ENCODE measurements at places on chromosomes 6 and 20.

- no peak overlapping the region for H3K4me3 ChIP-seq
- H3K4me1 ChIP-seq = no peaks in the 10 kb centered on the region
- H3K27ac ChIP-seq = no peak overlapping the region
- DNase-seq = no peak
Observed at GRCh38 chr6:38306931-38307330, 332.8 kb downstream of the BTBD9 start.

DNA sequence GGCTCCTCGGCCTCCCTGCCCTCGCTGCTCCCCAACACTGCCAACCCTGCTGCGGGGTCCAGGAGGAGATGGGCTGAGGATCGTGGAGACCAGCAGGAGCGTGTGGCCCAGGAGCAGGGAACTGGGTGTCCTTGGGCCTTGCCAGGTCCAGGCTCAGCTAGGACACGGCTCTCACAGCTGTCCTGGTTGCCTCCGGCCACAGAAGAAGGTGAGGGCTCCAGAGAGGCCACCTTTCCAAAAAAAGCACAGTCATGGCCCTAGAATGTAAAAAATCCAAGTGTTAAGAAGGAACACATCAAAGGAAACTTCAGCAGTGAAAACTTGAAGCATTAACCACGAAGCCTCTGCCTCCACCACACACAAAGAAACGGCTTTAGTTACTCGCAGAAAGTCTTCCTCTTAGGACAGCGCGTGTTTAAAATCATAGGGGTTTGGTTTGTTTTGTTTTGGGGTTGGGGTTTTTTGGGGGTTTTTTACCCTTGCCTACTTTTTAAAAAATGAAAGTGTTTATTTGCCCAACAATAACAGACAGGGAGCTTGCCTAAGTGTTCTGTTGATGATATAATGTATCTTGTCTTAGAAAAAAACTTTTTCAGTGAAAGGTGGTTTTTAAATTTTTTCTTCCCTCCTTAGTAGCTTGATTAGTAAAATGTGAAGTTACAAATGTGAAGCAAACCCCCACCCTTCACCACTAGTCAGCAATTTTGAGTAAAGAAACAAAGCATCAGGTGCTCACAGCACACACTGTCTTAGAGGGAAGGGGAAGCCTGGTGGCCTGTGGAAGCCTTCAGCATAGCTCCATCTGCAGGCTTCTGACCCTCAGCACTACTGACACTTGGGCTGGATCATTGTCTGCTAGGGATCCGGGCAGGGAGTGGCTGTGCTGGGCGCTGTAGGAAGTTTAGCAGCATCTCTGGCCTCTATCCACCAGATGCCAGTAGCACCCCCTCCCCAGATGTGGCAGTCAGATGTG, 60.0 kb downstream of the PTPN1 start:
- H3K27me3 ChIP-seq = no peaks in the 10 kb centered on the region
- DNase-seq = no peak
- H3K36me3 ChIP-seq = no peaks in the 10 kb centered on the region
- no peaks in the 10 kb centered on the region for H3K4me1 ChIP-seq
- no peak overlapping the region for H3K4me3 ChIP-seq

DNA sequence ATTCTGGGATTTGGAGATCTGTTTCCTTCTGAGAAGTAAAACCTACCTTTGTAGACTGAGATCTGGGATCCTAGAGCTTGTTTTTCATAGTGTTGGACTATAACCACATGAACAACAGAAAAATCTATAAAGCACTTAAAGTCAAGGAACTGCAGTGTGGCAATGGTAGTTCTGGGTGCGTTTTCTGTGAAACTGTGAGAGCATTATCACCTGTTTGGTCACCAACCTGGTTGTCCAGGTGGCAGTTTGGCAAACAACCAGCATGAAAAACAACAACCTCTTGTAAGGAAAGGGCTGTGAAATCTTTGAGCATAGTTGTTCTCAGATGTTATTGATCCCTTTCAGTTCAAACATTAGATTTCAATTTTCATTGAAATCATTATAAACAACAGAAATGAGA, 215.8 kb upstream of the CITED2 start:
- H3K4me3 ChIP-seq = peak overlapping the region; percentile 6
- DNase-seq = peak; percentile 91
- H3K27me3 ChIP-seq = no peaks in the 10 kb centered on the region
- no peaks in the 10 kb centered on the region for H3K36me3 ChIP-seq

GRCh38 chr6:13009031-13009430, 292.5 kb downstream of the PHACTR1 start:
- DNase-seq = no peak
- no peak overlapping the region for H3K27ac ChIP-seq
- H3K27me3 ChIP-seq = peaks cover 3% of the 10 kb centered on the region
- H3K4me3 ChIP-seq = no peak overlapping the region

DNA sequence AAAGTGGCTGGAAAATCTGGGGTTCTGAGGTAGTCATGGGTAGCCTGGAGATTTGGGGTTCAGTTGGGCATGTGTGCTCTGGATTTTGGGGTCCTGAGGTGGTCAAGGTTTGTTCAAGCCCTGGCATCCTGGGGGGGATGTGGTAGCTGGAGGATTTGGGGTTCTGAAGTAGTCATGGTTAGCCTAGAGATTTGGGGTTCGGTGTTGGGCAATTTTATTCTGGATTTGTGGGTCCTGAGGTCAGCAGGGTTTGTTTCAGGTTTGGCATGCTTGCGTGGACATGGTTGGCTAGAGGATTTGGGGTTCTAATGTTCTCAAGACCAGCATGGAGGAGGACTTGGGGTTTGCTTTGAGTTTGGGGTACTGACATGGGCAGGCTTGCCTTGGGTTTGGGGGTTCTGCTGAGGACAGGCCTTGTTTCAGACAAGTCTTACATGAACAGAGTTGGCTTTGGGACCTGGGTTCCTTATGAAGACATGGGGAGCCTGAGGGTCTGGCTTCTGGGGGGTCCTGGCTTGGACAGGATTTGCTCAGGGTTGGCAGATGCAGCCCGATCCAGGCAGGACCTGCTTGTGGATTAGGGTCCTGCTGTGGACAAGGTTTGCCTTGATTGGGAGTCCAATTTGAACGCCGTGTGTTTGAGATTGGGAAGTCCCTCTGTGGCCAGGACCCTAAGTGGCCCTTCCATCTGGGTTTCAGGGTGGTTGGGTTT, 906 bp downstream of the ANKRD60 start:
- peaks cover 27% of the 10 kb centered on the region for H3K27me3 ChIP-seq
- H3K27ac ChIP-seq = no peak overlapping the region
- no peaks in the 10 kb centered on the region for H3K36me3 ChIP-seq
- DNase-seq = no peak
- no peak overlapping the region for H3K4me3 ChIP-seq

GRCh38 chr6:21648475-21649050, 55.0 kb downstream of the SOX4 start:
- no peaks in the 10 kb centered on the region for H3K27me3 ChIP-seq
- H3K36me3 ChIP-seq = no peaks in the 10 kb centered on the region
- no peak for DNase-seq
- H3K27ac ChIP-seq = no peak overlapping the region

DNA sequence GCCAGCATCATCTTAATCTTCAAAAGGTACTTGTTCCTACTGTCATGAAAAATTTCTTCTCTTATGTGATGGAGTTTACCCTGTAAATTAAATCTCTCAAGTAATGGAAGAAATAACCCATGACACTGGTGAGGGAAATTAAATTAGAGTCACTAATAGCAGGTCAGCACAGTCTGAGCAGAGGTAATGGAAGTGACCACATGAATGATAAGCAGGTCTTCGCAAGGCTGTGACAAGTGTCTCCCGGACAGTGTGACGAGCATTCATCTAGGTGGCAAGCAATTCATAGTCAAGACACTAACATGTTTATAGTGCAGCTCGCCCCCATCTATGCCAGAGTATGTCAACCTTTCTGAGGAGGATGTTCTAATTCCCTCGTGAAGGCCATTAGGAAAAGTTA, 249.2 kb downstream of the FRK start:
- H3K27ac ChIP-seq = no peak overlapping the region
- no peaks in the 10 kb centered on the region for H3K4me1 ChIP-seq
- no peaks in the 10 kb centered on the region for H3K27me3 ChIP-seq
- no peaks in the 10 kb centered on the region for H3K36me3 ChIP-seq

GRCh38 chr6:28896505-28897368, 27.0 kb downstream of the TRIM27 start:
- peak overlapping the region; percentile 35 for H3K4me3 ChIP-seq
- peak; percentile 53 for DNase-seq
- H3K4me1 ChIP-seq = peaks cover 5% of the 10 kb centered on the region
- no peaks in the 10 kb centered on the region for H3K27me3 ChIP-seq
- peaks cover 4% of the 10 kb centered on the region for H3K36me3 ChIP-seq

- no peak overlapping the region for H3K4me3 ChIP-seq
- H3K27ac ChIP-seq = no peak overlapping the region
- H3K27me3 ChIP-seq = no peaks in the 10 kb centered on the region
- no peak for DNase-seq
Observed at GRCh38 chr20:2326046-2326445, 30.2 kb downstream of the TGM3 start.

DNA sequence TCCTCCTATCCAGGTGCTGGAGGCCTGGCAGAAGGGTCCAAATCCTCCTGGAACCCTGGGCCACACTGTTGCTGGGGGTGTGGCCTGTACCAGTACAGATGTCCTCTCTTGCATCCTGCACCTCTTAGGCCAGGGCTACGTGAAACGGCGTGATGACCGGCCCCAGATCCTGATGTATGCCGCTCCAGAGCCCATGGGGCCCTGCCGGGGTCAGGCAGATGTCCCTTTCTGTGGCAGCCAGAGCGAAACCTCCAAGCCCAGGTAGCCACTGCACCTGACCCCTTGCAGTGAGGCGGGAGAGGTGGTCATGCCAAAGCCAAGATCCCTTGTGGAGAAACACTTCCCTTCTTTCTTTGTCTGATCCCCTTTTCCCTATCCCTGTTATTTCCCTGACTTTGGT, 14.2 kb downstream of the DNPH1 start:
- H3K4me3 ChIP-seq = no peak overlapping the region
- H3K27ac ChIP-seq = no peak overlapping the region
- no peaks in the 10 kb centered on the region for H3K27me3 ChIP-seq
- no peak for DNase-seq
- no peaks in the 10 kb centered on the region for H3K36me3 ChIP-seq

DNA sequence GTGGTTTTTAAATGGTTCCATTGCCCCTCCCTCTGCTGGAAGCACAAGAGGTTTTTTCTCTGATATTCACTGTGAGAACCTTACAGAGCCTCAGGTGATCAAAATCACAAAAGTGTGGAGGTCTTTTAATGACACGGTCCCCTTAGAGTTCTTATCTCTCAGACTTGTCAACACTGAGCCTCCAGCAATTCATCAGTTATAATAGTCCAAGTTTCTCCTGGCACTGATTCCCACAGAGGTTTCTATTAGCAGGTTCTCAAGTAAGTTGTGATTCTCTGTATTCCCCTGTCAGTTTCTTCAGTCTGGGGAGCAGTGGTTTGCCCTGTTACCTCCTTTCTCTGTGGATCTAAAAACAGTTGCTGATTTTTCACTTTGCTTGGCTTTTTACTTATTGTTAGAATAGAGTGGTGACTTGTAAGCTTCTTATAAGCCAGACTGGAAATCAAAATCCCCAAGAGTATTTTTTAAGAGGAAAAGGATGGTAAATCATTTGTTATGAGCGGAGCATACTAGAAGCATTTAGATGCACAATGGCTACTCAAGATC, 157.4 kb upstream of the BMP5 start:
- no peak overlapping the region for H3K4me3 ChIP-seq
- no peak overlapping the region for H3K27ac ChIP-seq
- DNase-seq = no peak
- H3K4me1 ChIP-seq = no peaks in the 10 kb centered on the region
- H3K27me3 ChIP-seq = no peaks in the 10 kb centered on the region
- no peaks in the 10 kb centered on the region for H3K36me3 ChIP-seq

DNA sequence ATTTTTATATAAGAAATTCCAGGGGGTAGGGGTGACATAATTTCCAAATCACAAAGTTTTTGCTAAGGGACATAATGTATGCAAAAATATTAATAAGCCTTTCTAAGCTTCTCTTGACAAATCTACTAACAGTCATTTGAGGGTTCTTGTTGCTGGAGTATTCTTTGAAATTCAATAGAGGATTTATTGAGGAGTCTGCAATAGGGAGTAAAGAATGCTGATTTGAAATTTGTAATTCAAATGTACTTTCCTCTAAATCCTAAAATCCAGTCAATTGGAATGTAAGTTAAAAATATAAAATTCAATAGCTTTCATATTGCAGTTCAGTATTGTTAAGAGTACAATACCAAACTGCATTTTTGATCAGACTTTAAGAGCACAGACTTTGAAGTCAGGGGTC, 17.1 kb upstream of the LCA5 start:
- no peak overlapping the region for H3K27ac ChIP-seq
- no peak for DNase-seq
- H3K4me1 ChIP-seq = no peaks in the 10 kb centered on the region
- no peaks in the 10 kb centered on the region for H3K36me3 ChIP-seq

GRCh38 chr20:61955668-61956395, 109.8 kb downstream of the TAF4 start:
- no peak for DNase-seq
- H3K27ac ChIP-seq = no peak overlapping the region
- peaks cover 20% of the 10 kb centered on the region for H3K4me1 ChIP-seq
- no peak overlapping the region for H3K4me3 ChIP-seq
- H3K36me3 ChIP-seq = no peaks in the 10 kb centered on the region

GRCh38 chr6:7249946-7250643, 62.9 kb downstream of the SSR1 start:
- H3K27ac ChIP-seq = no peak overlapping the region
- no peaks in the 10 kb centered on the region for H3K4me1 ChIP-seq

DNA sequence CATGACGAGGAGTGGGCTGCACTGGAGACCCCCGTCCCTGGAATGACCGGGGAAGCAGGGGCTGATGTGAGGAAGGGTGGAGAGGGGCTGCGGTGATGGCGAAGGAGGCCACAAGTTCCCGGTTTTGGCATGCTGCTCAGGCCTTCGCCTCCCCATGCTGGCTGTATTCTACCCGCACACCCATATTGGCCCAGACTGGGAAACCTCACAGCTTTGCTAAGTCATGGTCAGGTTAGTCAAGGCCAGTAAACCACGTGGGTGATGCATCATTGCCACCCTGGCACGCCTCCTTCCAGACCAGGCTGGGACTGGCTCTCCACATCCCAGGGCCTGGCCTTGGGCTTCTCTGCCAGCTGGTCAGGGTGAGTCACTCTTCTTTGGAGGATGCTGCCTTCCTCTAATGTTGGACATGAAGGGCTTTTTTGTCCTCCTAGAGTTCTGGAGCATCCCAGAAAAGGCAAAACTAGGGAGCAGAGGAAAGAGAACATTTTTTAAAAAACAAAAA, 53.8 kb downstream of the PCNA start:
- H3K4me1 ChIP-seq = peaks cover 4% of the 10 kb centered on the region
- H3K27me3 ChIP-seq = no peaks in the 10 kb centered on the region
- peak; percentile 89 for DNase-seq
- H3K36me3 ChIP-seq = no peaks in the 10 kb centered on the region
- H3K4me3 ChIP-seq = no peak overlapping the region

GRCh38 chr20:54184071-54184470, 10.3 kb upstream of the CYP24A1 start:
- H3K4me1 ChIP-seq = no peaks in the 10 kb centered on the region
- H3K36me3 ChIP-seq = no peaks in the 10 kb centered on the region
- DNase-seq = no peak
- H3K27me3 ChIP-seq = no peaks in the 10 kb centered on the region
- H3K27ac ChIP-seq = no peak overlapping the region
